ENCODE measurements at places on chromosomes 5 and 9.

DNA sequence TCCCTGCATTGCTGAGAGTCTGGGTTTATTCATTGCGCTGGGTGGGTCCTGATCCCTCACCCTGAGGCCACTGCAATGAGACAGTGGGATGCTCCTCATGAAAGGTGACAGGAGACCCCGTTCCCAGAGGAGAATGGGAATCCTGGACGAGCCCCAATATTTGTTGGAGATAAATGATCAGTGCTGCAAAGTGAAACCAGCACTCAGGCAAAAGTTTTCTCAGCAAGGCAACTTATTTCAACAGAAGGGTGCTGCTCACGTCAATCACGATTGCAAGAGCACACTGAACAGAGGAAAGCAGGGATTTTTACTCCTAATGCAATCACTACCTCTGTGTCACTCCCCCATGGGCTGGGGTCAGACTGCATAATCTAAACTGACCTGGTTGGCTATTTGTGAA, 110.2 kb upstream of the MAMDC2 start:
- no peak for DNase-seq

DNA sequence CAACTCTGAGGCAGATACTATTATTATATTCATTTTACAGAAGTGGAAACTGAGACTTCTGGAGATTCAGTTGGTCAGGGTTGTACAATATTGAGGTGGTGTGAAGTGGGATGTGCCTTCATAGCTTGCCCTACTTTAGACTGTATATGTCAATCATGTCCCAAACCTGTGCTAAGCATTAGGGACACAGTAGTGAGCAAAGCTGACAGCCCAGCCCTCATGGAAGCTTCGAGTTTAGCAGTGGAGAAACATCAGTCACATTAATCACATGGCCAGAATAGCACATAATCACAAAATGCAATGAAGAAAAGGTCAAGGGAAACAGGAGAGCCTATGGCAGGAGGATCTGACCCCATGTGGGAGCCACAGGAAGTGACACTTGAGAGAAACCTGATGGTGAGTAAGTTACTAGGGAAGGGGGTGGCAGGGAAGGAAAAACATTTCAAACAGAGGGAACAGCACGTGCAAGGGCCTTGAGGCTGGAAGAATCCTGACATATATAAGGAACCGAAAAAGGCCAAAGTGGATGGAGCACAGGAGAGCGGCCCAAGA, 20.5 kb upstream of the RALGPS1 start:
- no peak for DNase-seq

GRCh38 chr9:96514108-96514799, 64.3 kb downstream of the HABP4 start:
- DNase-seq: peak; percentile 62

DNA sequence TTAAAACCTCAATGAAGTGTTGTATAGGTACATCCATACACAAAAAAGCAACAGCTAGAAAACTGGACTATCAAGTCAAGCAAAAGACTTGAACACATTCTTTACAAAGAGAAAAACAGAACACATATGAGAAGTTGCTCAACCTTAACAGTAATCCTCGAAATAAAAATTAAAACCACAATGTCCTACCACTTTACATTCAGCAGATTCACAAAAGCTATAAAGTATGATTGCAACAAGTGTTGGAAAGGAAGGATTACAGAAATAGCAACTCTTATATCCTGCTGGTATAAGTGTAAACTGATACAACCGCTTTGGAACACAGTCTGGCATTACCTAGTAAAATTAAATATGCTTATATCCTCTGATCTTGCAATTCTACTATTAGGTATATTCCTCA, 28.5 kb upstream of the GOLGA1 start:
- DNase-seq: peak; percentile 37

GRCh38 chr5:149581931-149582768, 852 bp downstream of the ARHGEF37 start:
- no peak for DNase-seq

DNA sequence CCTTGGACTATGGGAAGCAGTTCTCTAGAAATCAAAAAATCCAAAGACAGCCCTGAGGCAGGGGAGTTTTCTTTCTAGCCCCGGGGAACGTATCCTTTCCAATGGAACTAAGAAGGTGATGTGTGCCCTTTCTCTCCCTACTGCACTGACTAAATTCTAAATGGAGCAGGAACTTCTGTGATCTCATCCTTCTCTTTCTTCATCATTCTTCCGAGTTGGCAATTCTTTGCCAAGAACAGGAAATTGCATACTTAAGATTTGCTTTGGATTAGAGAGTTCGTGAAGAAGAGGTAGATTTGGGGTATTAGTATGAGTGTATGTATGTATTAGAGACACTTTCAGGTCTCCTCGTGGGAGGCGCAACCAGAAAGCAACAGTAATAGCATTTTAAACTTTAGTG, 178.0 kb upstream of the PIK3R1 start:
- no peak for DNase-seq

- DNase-seq: no peak
Measured at GRCh38 chr5:173778152-173778782, 109.9 kb upstream of the CPEB4 start.

GRCh38 chr5:81393783-81394718, at the start of gene ACOT12:
TSS of gene ACOT12 (minus strand) at chr5:81394134. CDS start at chr5:81394114, 20 bp downstream.
- DNase-seq: no peak

DNA sequence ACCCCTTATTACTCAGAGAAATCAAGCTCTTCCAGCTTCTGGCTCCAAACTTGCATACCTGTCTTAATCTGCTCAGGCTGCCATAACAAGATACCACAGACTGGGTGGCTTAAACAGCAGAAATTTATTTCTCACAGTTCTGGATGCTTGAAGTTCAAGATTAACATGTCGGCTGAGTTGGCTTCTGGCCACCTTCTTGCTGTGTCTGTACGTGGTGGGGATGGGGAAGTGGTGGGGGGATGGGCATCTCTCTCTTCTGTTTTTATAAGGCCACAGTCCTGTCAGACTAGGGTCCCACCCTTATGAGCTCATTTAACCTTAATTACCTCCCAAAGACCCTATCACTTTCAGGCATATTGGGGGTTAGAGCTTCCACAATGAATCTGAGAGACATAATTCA, 140.5 kb downstream of the SV2C start:
- DNase-seq: no peak

GRCh38 chr5:176365351-176366231, at the start of gene ARL10:
TSS of gene ARL10 (plus strand) at chr5:176365487. CDS start at chr5:176365564, 77 bp downstream.
- DNase-seq: peak; percentile 24

DNA sequence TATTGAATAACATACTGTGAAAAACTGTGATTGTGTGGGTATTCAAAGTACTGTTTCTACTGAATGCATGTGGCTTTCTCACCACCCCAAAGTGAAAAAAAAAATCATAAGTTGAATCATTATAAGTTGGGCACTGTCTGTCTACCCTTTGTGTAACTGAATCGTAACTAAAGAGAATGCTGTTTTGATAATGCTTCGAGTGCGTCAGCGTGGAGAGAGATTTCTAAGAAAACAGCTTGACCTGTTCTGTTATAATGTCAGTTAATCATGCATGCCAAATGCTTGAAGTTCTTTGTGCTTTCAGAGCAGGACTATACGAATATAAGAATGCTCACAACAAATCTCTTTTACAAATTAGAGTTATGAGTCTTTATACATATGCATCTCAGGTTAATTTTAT, 148.8 kb upstream of the SGCD start:
- no peak for DNase-seq

DNA sequence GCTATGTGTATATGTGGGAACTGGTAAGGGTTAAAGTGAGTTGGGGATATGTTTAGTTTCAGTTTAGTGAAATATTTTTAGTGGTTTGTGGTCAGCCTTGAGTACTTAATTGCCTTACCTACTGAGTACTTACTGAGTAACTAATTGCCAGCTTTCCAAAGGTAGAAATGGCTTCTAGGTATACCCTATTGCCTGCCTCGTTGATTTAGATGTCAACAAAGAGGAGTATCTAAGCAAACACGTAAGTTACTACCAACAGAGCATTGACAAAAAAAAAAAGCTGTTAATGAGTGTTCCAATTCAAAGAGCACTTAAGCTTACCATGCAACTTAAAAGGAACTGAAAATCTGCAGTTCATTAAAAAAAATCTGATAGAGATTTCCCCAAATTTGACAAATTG, 8.8 kb downstream of the ATP10B start:
- no peak for DNase-seq

DNA sequence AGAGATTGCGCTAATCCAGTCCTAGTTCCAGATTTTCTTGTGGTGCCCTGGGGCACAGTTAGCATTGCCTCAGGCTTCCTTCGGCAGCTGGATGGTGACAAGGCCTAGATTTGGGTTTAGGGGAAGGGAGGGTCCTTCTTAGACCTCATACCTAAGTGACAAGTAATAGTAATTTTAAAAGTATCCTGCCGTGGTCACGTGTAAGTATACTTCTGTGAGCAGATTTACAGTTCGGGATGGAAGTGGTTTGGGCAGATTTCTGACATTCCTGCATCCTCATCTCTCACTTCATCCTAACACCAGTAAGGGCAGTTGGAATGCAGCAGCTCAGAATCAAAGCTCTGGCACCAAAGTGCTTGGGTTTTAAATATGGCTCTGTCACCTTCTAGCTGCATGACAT, 71.6 kb downstream of the LRRC70 start:
- no peak for DNase-seq

- DNase-seq: no peak
Measured at GRCh38 chr5:1882337-1883119, at the start of gene IRX4. TSS of gene IRX4 (minus strand) at chr5:1882925. CDS start at chr5:1882647, 278 bp downstream.

DNA sequence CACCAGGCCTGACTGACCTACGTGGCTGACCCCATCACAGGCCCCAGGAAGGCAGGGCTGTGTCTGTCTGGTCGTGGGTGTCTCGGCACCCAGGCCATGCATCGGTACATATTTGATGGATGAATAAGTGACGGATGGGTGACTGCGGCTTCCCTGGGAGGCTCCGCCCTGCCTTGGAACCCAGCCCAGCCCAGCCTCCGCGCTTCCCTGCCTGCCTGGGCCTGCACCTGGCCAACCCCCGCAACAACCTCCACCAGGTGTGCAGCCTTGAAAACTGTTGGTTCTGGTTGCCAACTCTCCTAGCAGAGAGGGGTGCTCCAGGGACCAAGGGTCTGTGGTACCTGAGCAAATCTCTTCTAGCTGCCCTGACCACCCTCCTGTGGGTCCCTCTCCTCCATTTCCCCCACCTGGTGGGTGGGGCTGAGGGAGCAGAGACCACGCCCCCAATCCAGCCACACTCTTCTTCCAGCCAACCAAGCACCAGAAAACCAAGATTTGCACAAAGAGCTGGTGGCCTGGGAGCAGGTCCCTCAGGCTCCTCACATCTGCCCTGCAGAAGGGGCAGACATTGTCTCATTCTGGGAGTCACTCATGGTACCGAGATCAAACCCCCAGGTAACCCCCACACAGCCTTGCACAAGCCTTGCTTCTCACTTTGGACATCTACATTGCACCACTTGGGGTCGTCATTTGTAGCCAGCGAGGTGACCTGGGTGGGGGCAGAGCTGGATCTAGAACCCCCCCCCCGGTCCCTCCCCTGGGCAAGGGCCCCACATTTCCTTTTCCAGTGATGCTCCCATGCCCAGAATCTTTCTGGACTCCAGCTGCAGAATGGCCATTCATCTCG, 100.6 kb upstream of the IER5L start:
- no peak for DNase-seq

DNA sequence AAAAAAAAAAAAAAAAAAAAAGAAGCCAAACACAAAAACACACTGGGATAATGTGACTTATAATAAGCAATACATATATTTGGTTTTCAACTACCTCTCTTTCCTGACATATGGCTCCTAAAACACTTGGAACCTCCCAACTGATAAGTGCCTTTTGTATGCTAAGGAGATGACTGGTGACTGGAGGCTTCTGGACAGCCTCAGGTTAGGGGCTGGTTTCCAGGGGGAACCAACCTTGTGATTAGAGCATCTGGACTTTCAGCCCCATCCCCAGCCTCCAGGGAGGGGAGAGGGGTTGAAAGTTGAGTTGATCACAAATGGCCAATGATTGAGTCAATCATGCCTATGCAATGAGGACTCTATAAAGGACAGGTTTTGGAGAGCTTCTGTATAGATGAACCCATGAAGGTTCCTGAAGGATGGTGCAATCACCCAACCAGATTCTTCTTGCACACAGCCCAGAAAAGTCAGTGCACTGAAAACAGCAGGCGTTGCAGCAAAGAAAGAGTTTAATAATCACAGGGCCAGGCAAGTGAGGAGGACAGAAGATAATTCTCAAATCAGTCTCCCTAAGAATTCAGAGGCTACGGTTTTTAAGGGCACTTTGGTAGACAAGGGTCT, 276.7 kb downstream of the AUH start:
- DNase-seq: no peak

- no peak for DNase-seq
Measured at GRCh38 chr9:4020038-4020754, 279.7 kb downstream of the GLIS3 start.

DNA sequence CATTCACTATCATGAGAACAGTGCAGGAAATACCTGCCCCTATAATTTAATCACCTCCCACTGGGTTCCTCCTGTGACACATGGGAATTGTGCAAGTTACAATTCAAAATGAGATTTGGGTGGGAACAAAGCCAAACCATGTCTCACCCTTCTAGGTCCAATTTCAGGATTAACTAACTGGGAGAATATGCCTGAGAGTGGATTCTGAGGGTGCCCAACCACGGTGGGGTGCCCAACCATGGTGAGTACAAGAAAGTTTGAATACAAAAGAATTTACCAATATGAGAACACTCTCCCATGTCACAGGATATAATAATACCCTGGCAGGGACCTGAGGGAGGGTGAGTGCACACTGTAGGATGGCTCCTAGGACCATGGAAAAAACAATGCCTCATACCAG, 17.2 kb upstream of the GDA start:
- DNase-seq: no peak

DNA sequence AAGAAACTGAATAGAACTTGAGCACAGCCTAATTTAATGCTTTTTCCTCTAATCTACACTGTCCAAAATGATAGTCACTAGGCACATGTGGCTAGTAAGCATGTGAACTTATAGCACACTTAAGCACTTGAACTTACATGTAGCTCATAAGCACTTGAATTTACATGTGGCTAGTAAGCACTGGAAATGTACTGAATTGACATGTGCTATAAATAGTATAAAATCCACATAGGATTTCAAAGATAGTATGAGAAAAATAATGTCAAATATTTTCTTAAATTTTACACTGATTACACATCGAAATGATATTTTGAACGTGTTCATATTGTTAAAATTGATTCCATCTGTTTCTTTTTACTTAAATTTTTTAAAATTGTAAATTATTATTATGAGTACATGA, 167.3 kb downstream of the CARTPT start:
- no peak for DNase-seq

- DNase-seq: no peak
Measured at GRCh38 chr5:61279725-61280124, 52.3 kb upstream of the ZSWIM6 start.

Data from AG09309 (cell line).